ENCODE measurements at places on chromosomes 3 and 15. TPM values are rescaled to one million over a fixed set of nuclear protein-coding genes. Genes with fewer than 3 reads are reported as not detected.

DNA sequence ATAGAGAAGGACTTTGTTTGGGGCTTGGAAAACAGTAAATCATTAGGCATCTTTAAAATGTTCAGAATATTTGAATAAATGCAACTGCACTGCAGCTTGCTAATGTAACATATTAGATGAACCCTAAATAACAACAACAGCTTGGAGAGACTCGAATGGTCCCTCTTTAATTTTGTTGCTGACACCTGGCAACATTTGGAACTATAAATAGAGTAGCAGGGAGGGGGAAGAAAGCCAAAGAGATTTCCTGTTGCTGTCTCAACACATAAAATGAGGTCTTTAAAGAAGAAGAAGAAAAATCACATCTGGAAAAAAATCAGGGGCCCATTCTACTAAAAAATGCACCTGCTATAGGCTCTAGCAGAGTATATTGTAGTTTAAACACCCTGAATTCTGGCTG is 49.9 kb upstream of the DPPA4 start:
- no peak for DNase-seq

GRCh38 chr3:23805633-23806533 is at the start of gene UBE2E1:
Gene UBE2E1, plus strand, starts transcription at chr3:23805955. Its CDS starts 1,315 bp downstream, at chr3:23807270.
- DNase-seq = peak; percentile 74

- DNase-seq = no peak
Observed at GRCh38 chr3:48966367-48966766, 23.7 kb upstream of the P4HTM start.

DNA sequence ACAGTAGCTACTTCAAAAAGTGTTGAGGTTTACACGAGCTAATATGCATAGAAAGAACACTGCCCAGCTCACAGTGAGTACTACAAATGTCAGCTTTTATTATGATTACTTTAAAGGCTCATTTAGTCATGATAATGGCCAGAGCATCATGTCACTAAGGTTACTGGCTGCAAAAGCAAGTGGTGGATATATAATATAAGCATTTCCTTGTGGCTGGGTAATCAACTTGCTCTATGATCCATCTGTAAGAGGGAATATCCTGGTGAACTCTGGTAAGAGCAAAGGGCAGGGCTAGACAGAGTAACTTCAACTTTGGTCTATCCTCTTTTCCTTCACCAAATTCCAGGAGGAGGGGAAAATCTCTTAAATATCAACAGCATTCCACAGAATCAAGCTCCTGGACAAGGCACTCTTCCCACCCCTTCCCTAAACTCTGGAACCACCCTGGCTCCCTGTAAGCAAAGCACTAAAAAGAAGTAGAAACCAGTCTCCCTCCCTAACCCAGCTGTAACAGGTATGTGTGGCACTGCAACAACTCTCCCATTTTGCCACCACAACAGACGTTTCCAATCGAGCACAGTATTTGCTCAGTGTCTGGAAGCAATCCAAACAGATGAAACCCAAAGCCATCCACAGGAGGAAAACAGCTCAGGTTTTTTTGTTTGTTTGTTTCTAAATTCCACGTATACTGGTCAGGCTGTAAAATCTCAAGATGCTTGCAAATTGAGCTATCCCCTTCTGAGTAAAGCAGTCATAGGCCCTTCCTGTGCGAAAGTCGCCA is 13.4 kb downstream of the B4GALT4 start:
- DNase-seq = no peak

DNA sequence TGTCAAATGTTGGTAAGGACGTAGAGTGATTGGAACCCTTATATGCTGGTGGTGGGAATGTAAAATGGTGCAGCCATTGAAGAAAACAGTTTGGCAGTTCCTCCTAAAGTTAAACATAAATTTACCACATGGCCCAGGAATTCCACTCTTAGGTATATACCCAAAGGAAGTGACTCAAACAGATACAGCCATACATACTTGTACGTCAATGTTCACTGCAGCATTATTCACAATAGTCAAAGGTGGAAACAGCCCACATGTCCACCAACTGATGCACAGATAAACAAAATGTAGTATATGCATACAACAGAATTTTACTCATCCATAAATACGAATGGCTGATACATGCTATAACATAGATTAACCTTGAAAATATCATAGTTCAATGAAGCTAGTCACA is 13.2 kb downstream of the CLASP2 start:
- DNase-seq = no peak

GRCh38 chr3:197913641-197914380 is 36.2 kb upstream of the RPL35A start:
- no peak for DNase-seq

DNA sequence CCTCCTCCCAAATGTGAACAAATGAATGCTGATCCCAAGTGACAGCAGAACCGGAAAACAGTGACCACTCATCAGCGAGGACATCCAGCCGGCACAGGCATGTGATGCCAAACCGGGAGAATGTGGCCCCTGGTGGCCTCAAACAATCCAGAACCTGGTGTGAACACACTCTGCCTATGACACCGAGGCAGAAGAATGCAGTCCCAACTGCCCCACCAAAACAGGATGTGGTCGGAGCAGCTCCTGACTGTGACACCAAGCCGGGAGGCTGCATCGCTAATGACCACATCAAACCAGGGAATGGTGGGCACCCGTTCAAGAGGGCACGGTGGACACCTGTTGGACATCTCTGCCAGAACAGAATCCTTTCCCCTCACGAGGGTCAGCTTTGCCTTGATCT is 15.4 kb downstream of the SCN5A start:
- peak; percentile 71 for DNase-seq

- DNase-seq = peak; percentile 77
Observed at GRCh38 chr3:39291903-39292329, 12.1 kb upstream of the CX3CR1 start.

GRCh38 chr3:107142786-107143575 is 234.3 kb upstream of the CCDC54 start:
- no peak for DNase-seq

GRCh38 chr15:38197553-38197952 is 55.1 kb upstream of the SPRED1 start:
- DNase-seq = no peak

DNA sequence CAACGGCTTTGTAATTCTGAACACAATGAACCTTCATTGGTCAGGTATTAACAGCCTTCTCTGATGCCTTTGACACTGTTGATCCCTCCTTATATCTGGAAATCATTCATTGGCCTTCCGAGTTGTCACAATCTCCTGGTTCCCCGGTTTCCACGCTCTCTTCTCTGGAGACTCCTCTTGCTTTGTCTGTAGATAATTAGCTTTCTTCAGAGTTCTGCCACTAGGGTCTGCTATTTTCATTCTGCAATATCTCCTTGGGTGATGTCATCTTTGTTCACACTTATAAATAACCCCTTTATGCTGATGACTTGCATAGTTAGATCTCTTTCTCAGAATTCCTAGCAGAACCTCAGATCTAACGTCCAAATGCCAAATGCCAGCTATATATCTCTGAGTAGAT is 583.8 kb upstream of the ZNF717 start:
- no peak for DNase-seq

GRCh38 chr3:134260987-134261386 is 10.3 kb upstream of the RYK start:
- no peak for DNase-seq

DNA sequence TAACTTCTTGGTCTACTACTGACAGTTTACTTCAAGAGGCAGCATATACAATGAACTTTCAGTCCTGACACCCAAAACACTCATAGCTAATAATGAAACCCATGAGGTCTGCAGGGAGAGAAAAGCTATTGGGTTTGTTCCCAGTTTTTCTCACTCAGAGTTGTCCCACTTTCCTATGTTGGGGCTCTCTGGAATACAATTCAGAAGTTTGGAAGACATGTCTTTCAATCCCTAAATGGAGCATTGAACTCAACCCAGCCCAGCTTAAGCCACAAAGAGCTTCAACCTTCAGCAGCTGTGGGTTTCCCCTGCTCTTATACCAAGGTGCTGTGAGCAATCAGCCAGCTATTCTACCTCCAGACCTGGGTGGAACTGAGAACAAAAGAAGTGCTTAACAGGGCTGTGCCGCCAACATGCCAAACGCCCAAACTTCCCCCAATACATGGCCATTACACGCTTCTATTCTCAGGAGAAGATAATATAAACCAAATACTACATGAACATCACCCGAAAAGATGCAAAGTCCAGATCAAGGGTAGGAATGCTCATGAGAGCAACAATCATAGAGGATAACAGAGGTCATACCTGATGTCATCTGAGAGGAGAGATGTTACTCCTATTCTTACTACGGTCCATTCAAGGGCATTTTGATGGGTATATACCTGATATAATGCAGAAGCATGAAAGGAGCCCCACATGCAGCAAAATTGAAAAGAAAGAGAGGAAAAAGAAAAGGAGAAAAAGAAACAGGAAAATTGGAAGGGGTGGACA is 131.2 kb upstream of the TGFBR2 start:
- no peak for DNase-seq

DNA sequence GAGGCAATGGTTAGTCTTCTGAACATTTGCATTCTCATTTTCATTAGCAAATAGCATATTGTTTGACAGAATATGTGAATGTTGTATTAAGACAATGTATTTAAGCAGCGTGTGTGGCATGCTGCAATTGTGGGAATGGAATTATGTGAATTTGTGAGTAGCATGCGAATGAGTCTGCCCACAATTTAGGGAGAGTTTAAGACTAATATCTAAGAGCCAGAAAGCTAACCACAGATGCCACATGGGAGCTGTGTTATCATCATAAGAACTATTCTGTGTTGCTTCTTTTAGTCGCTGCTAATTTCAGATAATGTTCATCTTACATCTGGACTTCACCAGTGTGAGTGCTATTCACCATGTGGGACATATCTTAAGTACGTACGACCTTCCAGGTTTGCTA is 494.5 kb downstream of the RBMS3 start:
- no peak for DNase-seq

GRCh38 chr15:25989327-25989726 is 126.2 kb upstream of the ATP10A start:
- DNase-seq = no peak

DNA sequence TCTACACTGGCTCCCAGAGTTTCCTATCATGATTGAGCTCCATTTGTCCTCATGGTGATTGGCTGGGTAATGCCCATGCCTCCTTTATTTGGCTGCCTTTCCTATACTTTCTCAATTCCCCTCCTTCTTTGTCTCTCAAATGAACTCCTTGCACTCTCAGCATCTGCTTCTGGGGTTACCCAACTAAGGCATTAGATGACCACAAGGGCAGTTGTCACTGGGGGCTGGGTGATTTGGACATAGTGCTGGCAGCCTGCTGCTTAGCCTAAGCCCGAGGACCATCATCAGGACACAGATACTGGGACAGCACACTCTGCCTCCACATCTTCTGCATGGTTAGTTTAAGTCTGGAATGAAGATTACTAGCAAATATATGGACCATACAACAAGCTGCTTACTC is 49.2 kb upstream of the LRRFIP2 start:
- no peak for DNase-seq

GRCh38 chr3:193499136-193499770 is 55.4 kb downstream of the ATP13A4 start:
- DNase-seq = no peak

GRCh38 chr3:195693428-195694216 is 27.2 kb upstream of the MUC20 start:
- no peak for DNase-seq

DNA sequence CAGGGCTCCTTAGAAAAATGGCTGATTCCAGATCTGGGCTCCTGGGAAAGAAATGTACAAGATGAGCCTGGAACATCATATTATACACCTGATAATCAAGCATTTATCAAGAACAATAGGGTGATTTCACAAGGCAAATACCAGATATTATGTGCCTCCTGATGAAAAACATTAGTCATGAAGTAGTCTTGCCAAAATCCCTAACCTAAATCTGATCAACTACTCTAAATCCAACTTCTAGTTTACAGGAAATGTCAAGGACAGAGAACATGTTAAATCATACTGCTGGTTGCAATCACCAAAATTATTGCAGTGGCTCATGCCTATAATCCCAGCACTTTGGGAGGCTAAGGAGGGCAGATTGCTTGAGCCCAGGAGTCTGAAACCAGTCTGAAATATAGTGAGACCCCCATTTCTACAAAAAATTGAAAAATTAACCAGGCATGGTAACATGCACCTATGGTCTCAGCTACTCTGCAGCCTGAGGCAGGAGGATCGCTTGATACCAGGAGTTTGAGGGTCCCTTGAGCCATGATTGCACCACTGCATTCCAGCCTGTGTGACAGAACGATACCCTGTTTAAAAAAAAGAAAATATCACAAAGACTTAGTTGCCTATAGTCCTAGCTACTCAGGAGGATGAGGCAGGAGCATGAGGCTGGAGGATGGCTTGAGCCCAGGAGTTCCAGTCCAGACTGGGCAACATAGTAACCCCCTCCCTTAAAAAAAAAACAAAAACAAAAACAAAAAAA is 34.9 kb upstream of the ATP13A3 start:
- DNase-seq = no peak

DNA sequence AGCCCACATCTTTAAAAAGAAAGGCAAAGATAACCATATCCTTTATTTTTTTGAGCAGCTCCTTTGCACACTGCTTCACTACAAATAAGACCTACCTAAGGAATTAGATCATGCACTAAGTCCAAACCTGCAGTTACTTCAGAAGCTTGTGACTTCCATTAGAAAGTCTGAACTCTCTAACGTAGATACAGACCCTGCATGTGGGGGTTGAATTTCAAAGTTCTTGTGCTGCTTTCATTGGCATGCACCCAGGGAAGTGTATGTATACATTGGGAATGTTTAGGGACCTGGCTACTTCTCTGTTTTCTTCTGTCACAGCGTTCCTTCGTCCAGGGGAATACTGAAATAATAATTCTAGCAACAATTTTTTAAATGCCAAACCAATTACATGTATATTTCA is 185.2 kb upstream of the IL12A start:
- no peak for DNase-seq

GRCh38 chr3:34268032-34268709 is 469.7 kb downstream of the PDCD6IP start:
- no peak for DNase-seq

- no peak for DNase-seq
Observed at GRCh38 chr3:180048840-180049239, 12.1 kb upstream of the PEX5L start.

PHLDB2 gene
- 48.1 TPM for total RNA-seq

CFAP20DC gene
- total RNA-seq = not detected

KLHL6 gene
- total RNA-seq = 0.41 TPM

CISH gene
- total RNA-seq = 4.7 TPM

DCBLD2 gene
- total RNA-seq = 34.3 TPM

FAM98B gene
- total RNA-seq = 13.4 TPM

APBA2 gene
- total RNA-seq = 0.47 TPM

CD200R1L gene
- not detected for total RNA-seq

KNG1 gene
- 0.59 TPM for total RNA-seq

Data from right atrium auricular region (tissue), 2 donors.